H1 (cell line): ENCODE measurements at places on chromosomes 2 and 18. TPM values are rescaled to one million over a fixed set of nuclear protein-coding genes. Genes with fewer than 3 reads are reported as not detected.

The POTEI gene
- total RNA-seq, result 0.19 and 0.20 TPM in 2 replicates

The IL1A gene
- 0.34 and 0.74 TPM in 2 replicates for total RNA-seq

The NT5DC4 gene
- total RNA-seq, result not detected in 2 replicates

The L3MBTL4 gene
- total RNA-seq, result 2.1 and 2.4 TPM in 2 replicates

The ASB18 gene
- not detected in 2 replicates for total RNA-seq

The ENOSF1 gene
- total RNA-seq, result 25.6 and 26.4 TPM in 2 replicates

The TMEM182 gene
- total RNA-seq, result 3.1 and 4.3 TPM in 2 replicates

The AQP12B gene
- not detected in 2 replicates for total RNA-seq

The C2orf81 gene
- total RNA-seq, result 3.3 and 3.8 TPM in 2 replicates

The BCL11A gene
- total RNA-seq, result 59.3 and 61.3 TPM in 2 replicates

The KIF1A gene
- 267 and 281 TPM in 2 replicates for total RNA-seq

The MOGAT1 gene
- 0.31 and 0.67 TPM in 2 replicates for total RNA-seq

The SLC5A7 gene
- total RNA-seq, result 0.11 and 0.15 TPM in 2 replicates

The MC4R gene
- not detected in 2 replicates for total RNA-seq

The YES1 gene
- total RNA-seq, result 94.3 and 99.5 TPM in 2 replicates

The HOXD13 gene
- total RNA-seq, result not detected in 2 replicates

The PLA2R1 gene
- 1.5 and 2.2 TPM in 2 replicates for total RNA-seq

The GAL3ST2 gene
- not detected in 2 replicates for total RNA-seq

The TCF4 gene
- total RNA-seq, result 113 and 118 TPM in 2 replicates

The CEBPZOS gene
- 43.5 and 43.6 TPM in 2 replicates for total RNA-seq

The SERPINB10 gene
- not detected in 2 replicates for total RNA-seq

The VIL1 gene
- 7.0 and 8.2 TPM in 2 replicates for total RNA-seq

The TMEM247 gene
- total RNA-seq, result not detected in 2 replicates

The CD28 gene
- not detected in 2 replicates for total RNA-seq

The RBKS gene
- total RNA-seq, result 0.75 and 1.1 TPM in 2 replicates

The SNORC gene
- 1.6 and 2.1 TPM in 2 replicates for total RNA-seq

The RMDN2 gene
- total RNA-seq, result 3.0 and 3.5 TPM in 2 replicates
